ENCODE measurements at places on chromosomes 1 and 21.

GRCh38 chr1:43324810-43325209, 12.8 kb upstream of the MPL start:
- no peak for DNase-seq

- no peak for DNase-seq
These were observed 44.2 kb downstream of the ZC3H11B start for GRCh38 chr1:219568733-219569132.

- DNase-seq: no peak
These were observed 50.3 kb downstream of the CAPN9 start for GRCh38 chr1:230797376-230797920.

- DNase-seq: peak; percentile 62
These were observed 152.4 kb downstream of the TOMM20 start for GRCh38 chr1:234975941-234976860.

- DNase-seq: no peak
These were observed 251.4 kb downstream of the MATN1 start for GRCh38 chr1:30472009-30472408.

DNA sequence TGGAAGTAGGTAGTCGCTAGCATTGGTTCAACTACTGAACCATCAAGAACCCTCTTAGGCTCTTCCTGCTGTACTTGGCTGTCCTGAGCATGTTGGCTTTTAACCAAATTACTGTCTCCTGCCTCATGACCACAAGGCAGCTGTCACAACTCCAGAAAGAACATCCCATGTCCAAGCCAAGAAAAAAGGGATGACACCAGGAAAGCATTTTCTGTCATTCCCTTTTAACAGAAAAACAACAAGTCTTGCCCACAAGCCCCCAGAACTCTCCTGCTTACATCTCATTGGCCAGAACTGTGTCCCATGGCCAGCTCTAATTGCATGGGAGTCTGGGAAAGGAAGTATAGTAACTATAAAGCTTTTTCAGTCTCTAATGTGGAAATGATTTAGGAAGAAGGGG, 2.4 kb upstream of the RNU5D-1 start:
- no peak for DNase-seq

- DNase-seq: peak; percentile 78
These were observed 53.8 kb downstream of the MACF1 start for GRCh38 chr1:39258146-39258924.

GRCh38 chr1:81259625-81260411, 540.9 kb upstream of the ADGRL2 start:
- no peak for DNase-seq

GRCh38 chr1:203593723-203594122, 32.9 kb upstream of the ATP2B4 start:
- DNase-seq: no peak

DNA sequence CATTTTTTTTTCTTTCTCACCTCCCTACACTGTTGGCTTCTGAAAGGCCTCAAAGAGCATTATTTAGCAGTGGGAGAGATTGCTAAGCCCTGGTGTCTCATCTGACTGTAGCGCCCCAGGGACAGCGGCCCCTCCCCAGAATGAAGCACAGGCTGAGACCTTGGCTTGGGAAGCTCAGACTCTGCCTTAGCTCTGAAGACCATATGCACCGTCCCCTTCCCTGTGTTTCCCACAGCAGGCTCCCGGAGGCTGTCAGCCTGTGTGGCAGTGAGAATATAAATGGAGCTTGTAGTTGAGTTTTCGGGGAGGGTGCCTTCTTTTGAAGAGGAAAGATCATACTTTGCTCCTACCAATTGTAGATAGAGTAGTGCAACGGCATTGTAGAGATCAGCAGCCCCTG, 25.3 kb downstream of the SMYD2 start:
- DNase-seq: no peak

GRCh38 chr1:41629141-41629540, 144.7 kb upstream of the EDN2 start:
- no peak for DNase-seq

DNA sequence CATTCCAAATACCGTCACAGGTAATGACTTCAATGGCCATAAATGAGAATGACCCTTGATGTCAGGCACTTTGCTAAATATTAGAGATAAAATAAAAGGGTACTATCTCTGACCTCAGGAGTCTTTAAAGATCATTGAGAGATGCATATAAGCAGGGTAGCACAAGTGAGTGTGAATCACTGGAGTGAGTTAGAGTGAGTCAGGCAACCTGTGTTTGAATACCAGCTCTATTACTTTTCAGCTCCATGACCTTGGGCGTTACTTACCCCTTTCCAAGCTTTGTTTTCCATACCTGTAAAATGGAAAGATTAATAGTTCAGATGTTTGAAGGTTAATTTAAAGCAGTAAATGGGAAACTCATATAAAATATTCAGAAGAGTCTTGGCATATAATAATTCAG, 1058.0 kb upstream of the ADGRL4 start:
- DNase-seq: no peak

DNA sequence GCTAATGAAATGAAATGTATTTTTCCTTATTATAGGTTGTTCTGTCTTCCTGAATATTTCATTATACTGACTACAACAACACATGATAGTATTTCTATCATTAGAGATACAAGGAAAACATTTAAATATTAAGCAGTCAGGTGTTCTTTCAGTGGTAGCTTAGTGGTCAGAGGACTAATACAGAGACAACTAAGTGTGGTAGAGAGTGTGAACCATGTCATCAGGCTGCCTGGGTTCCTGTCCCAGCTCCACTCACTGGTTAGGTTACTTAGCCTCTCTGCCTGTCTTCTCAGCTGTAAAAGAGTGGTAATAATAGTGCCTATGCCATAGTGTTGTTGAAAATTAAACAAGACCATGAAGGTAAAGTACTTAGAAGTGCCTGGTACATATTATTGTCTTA, 3.9 kb downstream of the UAP1 start:
- DNase-seq: no peak

GRCh38 chr1:150409504-150410362, 45.8 kb downstream of the RPRD2 start:
- DNase-seq: no peak

- no peak for DNase-seq
These were observed 15.5 kb upstream of the RNF19B start for GRCh38 chr1:32980080-32980479.

GRCh38 chr1:183270541-183271141, 84.6 kb downstream of the LAMC2 start:
- no peak for DNase-seq

- no peak for DNase-seq
These were observed 5.2 kb upstream of the LIN28A start for GRCh38 chr1:26405281-26405915.

GRCh38 chr1:235851939-235852338, 14.8 kb downstream of the LYST start:
- no peak for DNase-seq

- no peak for DNase-seq
These were observed 355.8 kb upstream of the PTBP2 start for GRCh38 chr1:96365596-96366390.

GRCh38 chr21:14550135-14550534, 4.0 kb upstream of the SAMSN1 start:
- DNase-seq: no peak

DNA sequence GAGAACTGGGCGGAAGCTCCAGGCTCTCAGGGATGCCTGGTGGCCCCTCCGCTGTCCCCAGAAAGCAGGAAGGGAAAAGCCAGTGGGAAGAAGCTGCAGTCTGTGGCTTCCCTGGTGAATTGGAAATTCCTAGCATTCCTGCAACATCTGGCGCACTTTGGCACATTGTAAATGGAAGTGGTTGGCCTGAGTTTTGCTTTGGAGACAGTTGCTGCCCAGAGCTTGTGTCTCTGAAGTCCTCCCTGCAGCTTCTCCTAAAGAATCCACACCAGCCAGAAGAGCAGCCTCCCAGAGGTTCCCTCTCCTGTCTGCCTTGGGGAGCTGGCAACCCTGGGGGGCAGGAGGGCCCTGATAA, 48.2 kb downstream of the ARHGEF10L start:
- DNase-seq: no peak

GRCh38 chr1:206510371-206510770, 3.0 kb downstream of the RASSF5 start:
- no peak for DNase-seq

- no peak for DNase-seq
These were observed 324.9 kb downstream of the SIPA1L2 start for GRCh38 chr1:232305050-232305449.

DNA sequence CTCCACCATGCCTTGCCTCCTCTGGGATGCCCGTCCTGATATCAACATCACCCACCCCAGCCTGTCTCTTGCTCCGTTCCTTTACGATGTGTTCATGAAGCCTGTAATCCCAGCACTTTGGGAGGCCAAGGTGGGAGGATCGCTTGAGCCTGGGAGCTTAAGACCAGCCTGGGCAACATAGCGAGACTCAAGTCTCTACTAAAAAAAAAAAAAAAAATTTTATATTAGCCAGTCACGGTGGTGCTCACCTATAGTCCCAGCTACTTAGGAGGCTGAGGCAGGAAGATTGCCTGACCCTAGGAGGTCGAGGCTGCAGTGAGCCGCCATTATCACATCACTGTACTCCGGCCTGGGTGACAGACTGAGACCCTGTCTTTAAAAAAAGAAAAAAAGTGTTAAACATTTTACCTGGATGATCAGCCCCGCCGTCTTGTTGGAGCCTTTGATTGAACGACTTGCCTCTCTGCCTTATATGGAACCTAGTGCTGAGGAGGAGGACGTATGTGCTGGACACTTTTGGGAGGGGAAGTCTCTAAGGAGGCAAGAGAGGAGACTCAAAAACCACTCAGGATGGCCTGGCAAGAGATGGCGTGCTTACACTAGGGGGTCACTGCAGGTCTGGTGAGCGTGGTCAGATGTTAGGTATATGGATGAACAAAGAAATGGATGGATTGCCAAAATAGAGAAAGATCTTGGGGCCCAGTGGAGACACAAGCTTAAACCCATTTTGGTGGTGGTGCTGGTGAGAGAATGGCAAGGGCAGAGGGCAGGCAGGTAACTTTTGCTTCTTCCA, 80.5 kb upstream of the IFFO2 start:
- DNase-seq: peak; percentile 0

- no peak for DNase-seq
These were observed 61.4 kb upstream of the DYNLT5 start for GRCh38 chr1:66690666-66691381.

- no peak for DNase-seq
These were observed 403.3 kb downstream of the KIF26B start for GRCh38 chr1:245558069-245558468.

DNA sequence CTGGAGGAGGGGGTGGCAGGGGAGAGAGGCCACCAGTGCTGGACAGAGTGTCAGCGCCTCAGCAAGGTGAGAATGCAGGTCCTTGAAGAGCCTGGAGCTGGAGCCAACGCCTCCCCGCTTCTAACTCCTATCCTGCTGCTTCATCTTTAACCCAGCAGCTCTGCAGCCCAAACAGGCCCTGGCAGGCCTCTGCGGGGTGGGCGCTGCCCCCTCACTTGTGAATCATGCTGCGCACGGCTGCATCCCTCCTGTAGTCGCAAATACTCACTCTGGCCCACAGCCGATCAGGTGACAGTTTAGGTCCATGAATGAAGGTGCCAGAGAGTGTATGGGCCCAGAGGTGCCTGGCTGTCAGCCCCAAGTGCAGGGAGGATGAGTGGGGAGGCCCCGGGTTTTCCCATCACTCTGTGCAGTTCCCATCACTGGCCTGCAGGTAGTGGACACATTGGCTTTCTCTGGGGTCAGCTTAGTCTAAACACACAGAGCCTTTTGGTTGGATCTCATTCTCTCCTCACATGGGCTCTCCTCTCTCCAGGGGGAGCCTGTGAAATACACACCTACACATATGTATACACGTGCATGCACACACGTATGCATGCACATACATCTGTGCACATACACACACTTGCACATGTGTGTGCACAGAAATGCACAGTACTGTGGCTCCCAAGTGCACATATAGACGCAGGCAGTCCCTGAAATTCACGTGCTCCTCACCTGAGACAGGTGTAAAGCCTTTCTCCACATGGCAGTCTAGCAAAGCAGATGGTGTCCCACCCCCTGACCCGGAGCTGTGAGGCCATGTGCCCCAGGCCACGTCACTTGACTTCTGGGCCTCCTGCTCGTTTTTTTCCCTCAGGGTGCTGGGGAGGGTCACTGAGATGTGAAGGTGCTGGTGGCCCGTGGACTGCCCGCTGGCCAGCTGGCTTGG, 52.0 kb downstream of the TRIM11 start:
- no peak for DNase-seq

DNA sequence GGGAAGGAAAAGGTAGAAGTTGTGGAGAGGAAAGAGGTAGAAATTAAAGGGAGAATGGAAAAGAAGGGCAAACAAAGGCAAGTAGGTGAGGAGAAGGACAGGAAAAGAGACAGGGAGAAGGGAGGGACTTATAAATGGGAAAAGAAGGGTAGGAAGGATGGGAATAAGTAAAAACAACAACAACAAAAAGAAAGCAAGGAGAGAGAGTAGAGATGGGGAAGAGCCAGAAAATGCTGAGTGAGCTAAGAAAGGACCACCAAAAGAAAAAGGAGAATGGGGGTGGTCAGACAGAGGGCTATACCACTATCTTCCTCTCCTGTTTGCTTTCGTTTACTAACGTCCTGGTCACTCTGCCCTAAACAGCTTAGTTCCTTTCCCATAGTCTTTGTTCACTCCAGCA, 1.7 kb upstream of the CMPK1 start:
- no peak for DNase-seq

All from adrenal gland (tissue), 19 donors.